ENCODE measurements at places on chromosomes 2 and 18.

DNA sequence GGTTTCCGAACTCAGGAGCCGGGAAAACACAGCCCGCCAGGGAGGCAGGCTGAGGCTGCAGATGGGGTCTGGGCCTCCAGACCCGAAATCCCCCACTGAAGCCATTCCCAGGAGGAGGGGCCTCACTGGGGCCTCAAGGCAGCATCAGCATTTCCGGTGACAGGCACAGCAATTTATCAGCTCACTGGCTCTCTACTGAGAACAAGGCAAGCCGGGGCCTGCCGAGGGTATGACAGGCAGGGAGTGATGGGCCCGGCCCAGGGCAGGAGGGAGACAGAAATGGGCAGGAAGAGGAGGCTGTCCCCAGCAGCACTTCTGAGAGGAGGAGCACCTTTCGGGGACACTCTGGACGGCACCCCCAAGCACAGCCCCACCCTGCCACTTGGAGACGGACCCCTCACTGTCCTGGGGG, 12.5 kb downstream of the SDC1 start:
- peak; percentile 23 for DNase-seq

- DNase-seq = no peak
Observed at GRCh38 chr2:25619185-25619584, 54.2 kb downstream of the DTNB start.

- DNase-seq = peak; percentile 48
Observed at GRCh38 chr2:1817256-1818051, 73.1 kb upstream of the PXDN start.

GRCh38 chr2:73063909-73064875, 7.3 kb downstream of the SFXN5 start:
- no peak for DNase-seq

DNA sequence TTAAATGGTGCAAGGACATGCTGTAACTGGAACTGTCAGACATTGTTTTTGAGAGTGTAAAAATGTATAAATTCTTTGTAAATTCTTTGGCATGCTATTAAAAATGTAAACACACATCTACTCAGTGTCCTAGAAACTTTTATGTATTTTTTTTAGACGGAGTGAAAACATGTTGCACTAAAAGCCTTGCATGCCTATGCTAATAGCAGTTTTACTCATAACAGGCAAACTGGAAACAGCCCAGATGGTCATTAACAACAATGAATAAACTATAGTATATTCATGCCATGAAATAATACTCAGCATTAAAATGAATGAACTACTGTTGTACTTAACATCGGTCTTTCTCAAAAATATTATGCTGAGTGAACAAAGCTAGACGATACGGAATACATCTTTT, 954.8 kb upstream of the DDX18 start:
- no peak for DNase-seq

DNA sequence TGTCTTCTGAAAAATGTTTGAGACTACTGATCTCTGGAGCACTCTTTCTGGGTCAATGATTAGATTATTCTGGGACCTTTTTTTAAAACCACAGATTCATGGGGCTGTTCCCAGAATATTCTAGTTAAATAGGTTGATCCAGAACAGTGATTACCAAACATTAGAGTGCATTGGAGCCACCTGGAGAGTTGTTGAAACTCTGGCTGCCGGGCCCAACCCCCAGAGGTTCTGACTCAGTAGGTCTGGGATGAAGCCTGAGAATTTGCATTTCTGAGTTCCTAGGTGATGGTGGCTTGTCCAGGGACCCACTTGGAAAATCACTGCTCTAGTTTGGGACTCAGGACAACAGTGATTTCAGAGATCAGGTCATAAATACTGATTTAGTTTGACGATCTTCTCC, 197.3 kb downstream of the PTPRM start:
- no peak for DNase-seq

- DNase-seq = no peak
Observed at GRCh38 chr2:218858671-218859555, 692 bp upstream of the WNT6 start.

- peak; percentile 67 for DNase-seq
Observed at GRCh38 chr2:68089961-68090360, 27.2 kb upstream of the C1D start.

- DNase-seq = no peak
Observed at GRCh38 chr18:52700816-52701215, 360.8 kb downstream of the DCC start.

GRCh38 chr2:9811679-9812511, 31.4 kb upstream of the TAF1B start:
- no peak for DNase-seq

DNA sequence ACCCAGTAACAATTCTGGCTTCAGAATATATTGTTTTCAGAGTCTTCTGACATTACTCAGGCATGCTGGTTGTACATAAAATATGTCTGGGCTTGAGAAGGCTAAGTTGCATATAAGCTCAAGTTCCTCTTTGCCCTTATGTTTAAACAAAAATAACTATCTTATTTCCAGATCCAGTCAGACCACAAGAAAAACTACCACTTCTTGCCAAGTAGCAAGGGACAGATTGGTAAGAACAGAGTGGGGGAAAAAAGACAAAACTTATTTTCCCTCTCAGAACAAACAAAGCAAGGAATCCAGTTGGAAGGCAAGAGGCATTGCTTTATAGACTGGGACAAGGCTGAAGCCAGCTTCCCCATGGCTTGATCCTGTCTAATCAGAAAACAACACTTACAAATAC, 1036.7 kb upstream of the CELF4 start:
- DNase-seq = peak; percentile 51

DNA sequence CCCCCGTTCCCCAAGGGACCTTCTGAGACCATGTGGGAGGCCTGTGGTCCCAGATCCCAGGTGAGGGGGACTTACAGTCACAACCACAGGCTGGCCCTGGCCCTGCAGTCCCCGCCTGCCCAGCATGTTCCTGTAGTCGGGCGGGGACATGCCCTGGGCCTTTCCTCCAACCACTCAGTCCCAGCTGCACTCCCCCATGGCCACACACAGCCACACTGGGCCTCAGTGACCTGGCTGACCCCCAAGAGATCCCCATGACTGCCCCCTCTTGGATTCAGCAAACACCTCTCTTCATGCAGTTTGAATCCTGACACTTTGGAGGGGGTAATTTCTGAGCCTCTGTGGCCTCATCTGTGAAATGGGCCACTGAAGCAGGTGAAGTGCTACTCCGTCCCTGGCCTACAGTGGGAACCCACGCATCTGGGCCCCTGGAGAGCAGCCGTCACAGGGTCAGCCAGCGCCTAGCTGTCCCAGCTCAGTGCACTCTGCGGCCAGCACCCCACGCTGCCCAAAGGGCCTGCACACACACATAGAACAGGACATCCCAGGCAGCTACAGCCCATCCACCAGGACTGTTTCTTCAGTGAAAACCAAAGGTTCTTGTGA, 12.7 kb upstream of the ARHGEF4 start:
- no peak for DNase-seq

DNA sequence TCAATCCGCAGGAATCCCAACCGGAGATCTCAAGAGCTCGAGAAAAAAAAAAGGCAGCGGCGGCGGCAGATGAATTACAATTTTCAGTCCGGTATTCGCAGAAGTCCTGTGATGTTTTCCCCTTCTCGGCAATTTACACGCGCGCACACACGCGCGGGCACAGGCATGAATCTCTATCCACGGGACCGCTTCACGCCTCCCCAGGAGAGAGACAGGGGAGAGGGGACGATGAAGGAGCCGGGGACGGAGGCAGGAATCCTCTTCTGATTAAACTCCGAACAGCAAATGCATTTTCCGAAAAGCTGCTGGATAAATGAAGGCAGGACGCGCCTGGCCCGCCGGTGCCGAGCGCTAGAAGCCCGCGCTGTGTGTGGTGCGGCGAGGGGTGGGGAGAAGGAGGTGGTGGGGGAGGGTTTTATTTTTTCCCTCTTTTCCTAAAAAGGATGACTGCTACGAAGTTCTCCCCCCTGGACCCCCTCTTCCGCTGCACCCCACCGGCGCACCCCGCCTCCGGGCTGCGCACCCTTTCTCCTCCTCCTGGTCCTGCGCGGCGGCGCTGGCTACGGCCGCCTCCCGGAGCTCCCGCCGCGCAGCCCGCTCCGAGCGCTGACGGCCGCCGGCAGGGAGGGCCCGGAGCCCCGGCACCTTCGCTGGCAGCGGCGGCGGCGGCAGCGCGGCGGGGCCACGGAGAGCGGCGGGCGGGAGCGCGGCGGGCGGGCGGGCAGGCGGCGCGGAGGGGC, at the start of gene BCL2:
Gene BCL2 (minus strand): TSS at position 387 of the 740 bp plus-strand sequence.
- DNase-seq = peak; percentile 73

- no peak for DNase-seq
Observed at GRCh38 chr2:157822993-157823392, 53.1 kb downstream of the ACVR1 start.

DNA sequence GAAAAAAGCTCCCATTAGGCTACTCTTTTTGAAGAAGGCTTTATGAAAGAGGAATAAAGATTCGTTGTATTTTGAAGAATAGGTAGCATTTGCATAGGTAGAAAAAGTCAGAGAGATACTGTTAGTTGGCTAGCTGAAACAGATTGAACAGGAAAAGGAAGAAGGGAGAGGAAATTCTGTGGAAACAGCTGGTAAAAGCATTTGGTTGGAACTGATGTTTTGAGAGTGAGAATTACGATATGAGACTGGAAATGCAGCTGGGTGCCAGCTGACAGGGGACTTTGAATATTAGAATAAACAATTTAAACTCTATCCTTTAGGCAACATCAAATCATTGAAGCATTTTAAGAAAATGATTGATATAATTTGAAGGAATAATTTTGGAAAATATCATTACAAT, 96.7 kb upstream of the CNTNAP5 start:
- DNase-seq = no peak

- peak; percentile 78 for DNase-seq
Observed at GRCh38 chr2:65033178-65033577, 23.0 kb upstream of the CEP68 start.

GRCh38 chr2:160703648-160704585, 210.3 kb upstream of the RBMS1 start:
- DNase-seq = peak; percentile 69

DNA sequence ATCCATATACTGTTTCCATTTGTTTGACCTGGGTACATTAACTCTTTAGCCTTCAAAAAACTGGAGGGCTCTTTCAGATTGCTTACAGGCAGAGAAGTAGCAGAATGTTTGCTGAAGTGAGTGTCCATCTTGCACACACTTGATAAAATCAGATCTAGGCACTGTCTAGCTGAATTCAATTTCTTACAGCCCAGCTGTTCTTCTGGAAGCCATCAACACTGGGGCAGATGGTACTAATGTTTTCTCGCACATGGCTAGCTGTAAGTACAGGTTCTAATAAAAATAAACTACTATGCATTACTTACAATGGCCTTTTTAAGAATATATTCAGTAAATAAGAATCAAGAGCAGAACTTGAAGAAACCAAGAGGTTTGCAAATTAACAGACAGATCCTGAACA, 175.9 kb downstream of the NBAS start:
- DNase-seq = no peak

DNA sequence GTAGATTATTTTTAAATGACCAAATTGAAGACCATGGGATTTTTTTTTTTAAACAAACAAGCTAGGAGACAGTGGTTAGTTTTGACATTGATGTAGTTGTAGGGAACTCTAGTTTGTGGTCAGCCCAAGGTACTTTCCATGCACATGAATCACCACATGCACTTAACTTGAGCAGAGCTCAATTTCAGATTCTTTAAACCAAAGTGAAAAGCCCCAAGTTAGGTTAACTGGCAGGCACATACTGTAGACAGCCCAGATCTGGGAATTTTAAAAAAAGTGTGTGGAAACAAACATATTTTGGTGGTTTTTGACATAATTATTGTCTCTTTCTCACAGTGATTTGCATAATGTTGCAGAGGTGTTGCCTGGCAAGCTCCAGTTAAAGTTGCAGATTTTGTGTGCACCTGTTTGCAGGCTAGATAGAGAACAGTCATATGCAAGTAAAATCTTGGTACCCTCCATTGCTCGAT, 88.4 kb downstream of the BCL2L11 start:
- DNase-seq = no peak

- no peak for DNase-seq
Observed at GRCh38 chr2:200467806-200468681, 41.8 kb downstream of the KCTD18 start.

DNA sequence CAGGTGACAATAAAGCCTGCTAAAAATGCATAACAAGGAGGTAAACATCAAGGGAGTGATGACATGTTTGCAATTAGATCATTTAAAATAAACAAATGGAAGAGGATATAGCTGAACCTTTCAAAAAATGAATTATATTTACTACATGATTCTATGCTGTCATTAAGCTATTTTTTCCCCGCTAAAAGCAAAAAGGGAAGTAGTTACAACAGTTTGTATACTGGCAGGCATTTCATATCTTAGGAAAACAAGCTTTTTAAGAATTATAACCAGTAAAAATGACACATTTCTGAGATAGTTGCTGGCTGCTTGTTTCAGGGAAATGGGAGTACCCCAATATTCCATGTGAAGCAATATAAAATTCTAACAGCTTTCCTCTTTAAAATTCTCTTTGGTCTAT, 89.1 kb upstream of the ITGB6 start:
- peak; percentile 55 for DNase-seq

- DNase-seq = no peak
Observed at GRCh38 chr2:240794178-240794721, 25.8 kb downstream of the KIF1A start.

DNA sequence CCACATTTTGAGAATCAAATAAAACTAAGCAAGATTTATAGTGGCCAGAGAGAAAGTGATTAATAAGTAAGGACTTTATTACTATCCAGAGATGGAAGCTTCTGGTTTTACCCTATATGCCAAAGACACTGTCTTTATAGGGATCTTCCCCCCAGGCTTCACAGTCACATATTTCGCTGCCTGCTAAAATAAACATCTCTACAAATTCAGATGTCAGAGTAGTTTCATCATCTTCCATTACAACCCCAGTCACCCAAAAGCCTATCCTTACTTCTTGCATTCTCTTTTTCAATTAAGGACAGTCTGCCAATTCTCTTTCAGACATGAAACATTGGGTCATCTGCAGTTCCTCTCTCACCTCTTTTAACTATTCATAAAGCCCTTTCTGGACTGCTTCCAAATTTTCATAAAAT, 28.3 kb downstream of the CREB1 start:
- no peak for DNase-seq

Measured in hematopoietic multipotent progenitor cell treated with erythropoietin and hydrocortisone succinate and interleukin-3 and kit ligand, for 4 days (in vitro differentiated cells).